ENCODE measurements at places on chromosomes 1 and 21.
A peak's percentile ranks its signal among the peaks of the same experiment; 100 is the strongest.

DNA sequence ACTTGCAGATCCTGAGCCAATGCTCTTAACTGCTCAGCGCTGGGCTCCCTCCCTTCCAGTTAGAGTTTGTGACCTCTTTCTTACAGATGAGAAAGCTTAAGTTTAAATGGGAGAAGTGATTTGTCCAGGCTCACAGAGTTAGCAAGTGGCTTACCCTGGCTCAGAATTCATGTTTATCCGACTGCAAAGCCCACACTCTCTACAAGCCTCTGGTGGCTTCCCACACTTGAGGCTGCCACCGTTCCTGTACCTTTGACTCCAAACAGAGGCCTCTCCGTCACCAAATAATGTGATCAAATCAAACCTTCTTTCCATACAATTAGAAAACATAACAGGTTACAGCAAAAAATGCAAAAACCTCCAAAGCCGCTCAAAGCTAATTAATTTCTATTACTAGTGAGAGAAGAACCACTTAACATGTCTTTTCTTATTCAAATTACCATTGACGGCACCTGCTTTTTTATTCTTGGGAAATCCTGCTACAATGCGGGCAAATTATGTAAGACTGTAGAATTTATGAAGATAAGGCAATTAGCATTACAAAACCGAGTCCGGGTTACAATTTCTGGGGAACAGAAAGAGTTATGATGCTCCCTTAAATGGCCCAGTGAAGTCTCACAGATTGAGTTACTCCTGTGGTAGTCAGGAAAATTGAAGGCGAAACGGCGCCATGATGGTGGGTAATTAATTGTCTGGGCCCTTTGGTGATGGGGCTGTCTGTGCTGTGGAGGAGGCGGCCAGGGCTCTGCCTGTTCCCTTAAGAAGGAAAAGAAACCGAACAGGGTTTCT lies 324.3 kb upstream of the POU3F1 start:
- DNase-seq: no peak

DNA sequence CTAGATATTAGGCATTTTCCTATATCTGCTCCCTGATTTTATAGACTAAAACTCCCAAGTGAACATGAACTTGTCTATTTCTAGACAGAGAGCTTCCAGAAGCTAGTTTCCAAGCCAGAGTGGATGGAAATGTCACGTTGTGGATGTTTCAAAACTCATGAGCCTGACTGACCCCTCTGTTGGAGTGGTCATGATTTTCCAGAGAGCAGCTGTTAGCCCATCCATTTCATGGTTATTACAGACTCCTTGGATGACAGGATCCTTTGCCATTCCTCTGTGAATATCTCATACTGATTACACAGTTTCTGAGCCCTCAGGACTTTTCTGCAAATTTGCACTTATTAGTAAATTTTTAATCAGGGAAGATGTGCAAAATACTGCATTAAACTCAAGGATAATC lies 76.8 kb upstream of the ATF3 start:
- DNase-seq: no peak

DNA sequence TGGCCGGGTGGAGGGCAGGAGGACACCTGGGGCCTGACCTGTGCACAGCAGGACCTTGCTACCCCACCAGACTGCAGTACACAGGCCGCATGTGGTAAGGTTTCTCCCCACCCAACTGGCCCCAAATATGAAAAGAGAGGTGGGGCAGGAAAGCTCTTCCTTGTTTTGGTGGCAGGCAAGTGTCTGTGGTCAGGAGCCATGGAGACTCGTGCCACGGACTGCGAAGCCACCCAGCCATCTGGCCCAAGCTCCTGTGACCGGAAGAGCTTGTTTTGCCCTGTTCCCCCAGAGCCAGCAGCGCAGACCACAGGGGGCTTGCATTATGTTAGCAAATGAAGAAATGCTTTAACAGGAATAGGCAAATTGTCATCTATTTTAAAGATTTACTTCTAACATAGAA lies 54.9 kb downstream of the OLIG1 start:
- DNase-seq: no peak

GRCh38 chr1:15942661-15943327 lies 33.1 kb downstream of the ZBTB17 start:
- DNase-seq: no peak

- DNase-seq: no peak
These were observed 86.9 kb downstream of the LRRC8D start for GRCh38 chr1:89907727-89908212.

- DNase-seq: no peak
These were observed 41.7 kb downstream of the DIP2A start for GRCh38 chr21:46500224-46500861.

- no peak for DNase-seq
These were observed 300.3 kb downstream of the TTLL7 start for GRCh38 chr1:83698644-83699043.

DNA sequence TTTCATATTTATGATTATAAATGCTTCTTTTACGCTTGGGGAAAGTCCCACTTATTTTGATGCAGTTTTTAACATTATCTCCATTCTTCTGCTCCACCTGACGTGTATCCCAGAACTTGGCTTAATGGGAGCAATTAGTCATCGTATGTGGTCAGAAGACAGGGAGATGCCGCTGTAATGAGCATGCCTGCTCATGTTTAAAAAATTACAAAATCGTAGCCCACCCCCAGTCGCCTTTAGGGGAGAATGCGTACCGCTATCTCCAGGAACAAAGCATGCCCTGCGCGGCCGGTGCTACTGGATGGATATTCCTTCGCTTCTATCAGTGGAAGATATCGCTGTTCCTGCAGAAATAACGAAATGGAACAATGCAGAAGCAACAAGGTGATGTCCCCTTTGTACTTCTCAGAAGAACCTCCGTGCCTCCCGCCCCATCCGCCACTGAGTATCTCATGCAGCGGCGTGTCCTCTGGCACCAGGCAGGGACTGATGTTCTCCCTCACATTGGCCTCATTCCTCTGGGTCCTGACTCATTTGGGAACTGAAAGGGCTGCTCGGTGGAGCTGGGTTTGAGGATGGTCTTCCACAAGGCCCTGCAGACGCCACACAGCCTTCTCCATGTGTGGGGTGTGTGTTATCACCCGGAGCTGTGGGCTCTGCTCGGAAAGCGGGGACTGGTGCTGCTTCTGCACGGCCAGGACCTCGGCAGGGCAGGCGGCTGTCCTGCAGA lies 116.3 kb upstream of the COL6A1 start:
- DNase-seq: no peak

DNA sequence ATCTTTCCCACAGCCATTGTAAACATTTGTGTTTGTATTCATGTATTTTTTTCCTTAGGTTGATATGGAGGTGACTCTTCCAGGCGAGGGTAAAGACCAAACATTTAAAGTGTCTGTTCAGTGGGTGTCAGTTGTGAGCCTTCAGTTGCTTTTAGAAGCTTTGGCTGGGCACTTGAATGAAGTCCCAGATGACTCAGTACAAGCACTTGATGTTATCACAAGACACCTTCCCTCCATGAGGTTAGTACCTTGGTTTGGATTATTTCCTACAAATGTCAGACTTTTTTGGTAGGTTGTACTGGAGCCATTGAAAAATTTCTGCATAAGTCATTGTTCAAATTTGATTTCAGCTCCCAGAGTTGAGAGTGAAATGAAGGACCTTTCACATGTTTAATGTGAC lies 17.4 kb downstream of the AGO4 start:
- DNase-seq: no peak

- no peak for DNase-seq
These were observed 65.1 kb downstream of the PIK3CD start for GRCh38 chr1:9716404-9717192.

DNA sequence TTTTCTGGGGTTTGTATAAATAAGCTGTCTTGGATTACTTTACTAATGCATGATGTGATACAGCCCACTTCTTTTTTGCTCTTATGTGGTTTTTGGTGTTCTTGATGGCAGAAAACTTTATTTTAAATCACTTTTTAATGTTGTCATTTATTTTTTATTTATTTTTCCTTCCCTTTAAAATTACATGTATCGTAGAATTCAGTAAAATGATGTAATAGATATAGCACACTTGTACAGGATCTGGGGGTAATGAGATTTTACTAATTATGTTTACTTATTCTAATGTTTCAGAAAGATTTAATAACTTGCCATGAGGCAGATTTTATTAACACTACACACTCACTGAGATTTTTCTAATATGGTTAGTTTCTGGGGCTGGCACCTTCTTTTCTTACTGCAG lies 701 bp upstream of the B3GALT2 start:
- DNase-seq: no peak

- no peak for DNase-seq
These were observed 21.0 kb downstream of the XPR1 start for GRCh38 chr1:180652792-180653191.

- DNase-seq: no peak
These were observed 50.5 kb downstream of the CASZ1 start for GRCh38 chr1:10745886-10746455.

DNA sequence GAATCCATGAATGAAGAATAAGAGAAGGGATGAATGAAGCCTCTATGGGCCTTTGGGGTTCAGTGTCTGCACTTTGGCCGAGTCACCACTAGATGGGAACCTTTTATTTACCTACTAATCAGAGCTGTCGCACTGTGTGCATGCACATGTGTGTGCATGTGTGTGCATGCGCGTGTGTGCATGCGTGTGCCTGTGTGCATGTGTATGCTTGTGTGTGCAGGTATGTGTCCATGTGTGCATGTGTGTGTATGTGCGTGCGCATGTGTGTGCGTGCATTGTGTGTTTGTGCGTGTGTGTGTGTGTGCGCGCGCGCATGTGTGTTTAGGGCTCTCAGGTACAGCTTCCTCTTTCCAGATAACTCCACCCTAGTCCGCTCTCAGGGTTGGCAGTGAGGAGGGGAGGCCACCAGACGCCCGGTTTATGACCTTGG lies 20.4 kb upstream of the UBXN10 start:
- DNase-seq: peak; percentile 66

- DNase-seq: no peak
These were observed 6.7 kb upstream of the WASF2 start for GRCh38 chr1:27496604-27497155.

- DNase-seq: no peak
These were observed 69.0 kb upstream of the NFIA start for GRCh38 chr1:61013189-61013945.

DNA sequence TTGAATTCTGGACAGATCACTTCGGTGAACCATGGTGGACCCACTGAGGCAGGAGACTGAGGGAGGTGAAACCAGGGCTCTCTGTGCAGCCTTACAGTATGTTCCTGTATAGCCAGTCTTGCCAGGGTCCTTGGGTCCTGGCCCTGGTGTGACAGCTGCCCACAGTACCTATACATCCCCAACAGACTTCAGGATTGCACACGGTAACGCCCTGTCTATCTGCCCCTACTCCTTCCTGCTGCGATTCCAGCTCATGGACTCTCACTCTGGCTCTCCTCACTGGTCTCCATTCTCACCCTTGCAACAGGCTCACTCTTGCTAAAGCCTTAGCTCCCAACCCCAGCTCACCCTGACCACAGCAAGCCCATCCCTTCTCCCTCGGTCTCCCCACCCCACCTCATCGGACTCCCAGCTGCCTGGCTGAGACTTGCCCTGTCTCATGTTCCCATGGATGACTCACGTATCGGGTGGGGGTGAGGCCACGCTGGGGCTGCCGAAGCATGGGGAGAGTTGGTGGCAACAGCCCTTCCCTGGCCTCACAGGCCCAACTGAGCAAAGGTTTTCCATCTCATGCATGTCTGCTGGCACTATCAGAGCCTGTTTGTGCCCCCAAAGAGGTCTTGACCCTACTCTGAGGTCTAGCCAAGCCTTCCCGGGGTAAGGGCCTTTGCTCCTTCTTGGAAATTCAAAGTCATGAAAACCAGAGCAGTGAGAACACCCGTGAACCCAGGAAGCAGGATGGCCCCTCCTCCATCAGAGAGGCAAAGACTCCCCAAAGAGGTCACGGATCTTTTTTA lies 7.1 kb downstream of the PHLDA3 start:
- no peak for DNase-seq

DNA sequence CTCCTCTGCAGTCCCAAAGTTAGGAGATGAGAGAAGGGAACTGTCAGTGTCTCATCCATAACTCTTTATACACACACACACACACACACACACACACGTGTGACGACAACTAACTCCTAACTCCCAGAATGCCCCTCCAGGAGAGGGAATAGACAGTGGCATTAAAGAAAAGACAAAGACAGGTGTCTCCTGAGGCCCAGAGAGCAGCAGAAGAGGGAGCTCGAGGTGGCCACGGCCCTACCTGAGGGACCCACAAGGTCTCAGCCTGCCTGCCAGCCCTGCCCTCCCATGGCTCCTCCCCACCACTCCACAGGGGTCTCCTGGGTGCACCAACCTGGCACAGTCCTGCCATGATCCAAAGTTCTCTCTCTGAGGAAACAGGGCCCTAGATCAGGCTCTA lies 1.6 kb upstream of the PHLDA3 start:
- DNase-seq: no peak

GRCh38 chr1:30054126-30054525 lies 669.3 kb downstream of the MATN1 start:
- no peak for DNase-seq

- DNase-seq: no peak
These were observed 40.7 kb upstream of the GPR37L1 start for GRCh38 chr1:202081992-202082391.

- DNase-seq: peak; percentile 24
These were observed 3.5 kb downstream of the KRTAP10-2 start for GRCh38 chr21:44547656-44548331.

DNA sequence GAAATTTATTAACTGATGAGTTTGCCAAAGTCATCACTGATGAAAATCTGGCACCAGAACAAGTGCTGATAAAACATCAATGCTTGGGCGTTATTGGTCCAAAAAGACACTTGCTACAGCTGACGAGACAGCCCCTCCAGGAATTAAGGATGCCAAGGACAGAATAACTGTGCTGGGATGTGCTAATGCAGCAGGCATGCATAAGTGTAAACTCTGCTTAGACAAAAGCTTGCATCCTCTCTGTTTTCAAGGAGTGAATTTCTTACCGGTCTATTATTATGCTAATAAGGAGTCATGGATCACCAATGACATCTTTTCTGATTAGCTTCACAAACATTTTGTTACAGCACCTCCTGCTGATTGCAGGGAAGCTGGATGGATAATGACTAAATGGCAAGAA lies 402.0 kb downstream of the LTN1 start:
- no peak for DNase-seq
